ENCODE measurements at places on chromosomes 7 and 10.
A peak's percentile ranks its signal among the peaks of the same experiment; 100 is the strongest.

- no peak for DNase-seq
These were observed 349.7 kb downstream of the KIF20B start for GRCh38 chr10:90051053-90051452.

- peak; percentile 74 for DNase-seq
These were observed 86.2 kb downstream of the EBF3 start for GRCh38 chr10:129877773-129878371.

DNA sequence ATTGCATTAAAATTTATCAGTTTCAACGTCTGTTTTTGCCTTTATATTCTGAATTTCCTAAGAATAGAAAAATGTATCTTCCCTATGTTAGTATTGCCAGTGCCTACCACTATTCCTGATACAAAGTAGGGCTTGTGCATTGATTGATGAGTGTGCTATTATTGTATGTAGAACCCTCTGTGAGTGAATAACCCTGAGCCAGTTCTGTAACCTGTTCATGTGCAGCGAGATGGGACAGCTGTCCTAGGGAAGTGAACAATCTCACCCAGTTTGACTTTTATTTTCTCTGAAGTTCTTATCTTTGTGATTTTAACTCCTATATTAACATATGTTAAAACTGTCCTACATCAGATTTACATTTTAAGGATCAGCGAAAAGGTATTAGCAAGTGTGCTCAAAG is 178.4 kb upstream of the ADO start:
- no peak for DNase-seq

GRCh38 chr10:127210936-127211466 is 14.6 kb upstream of the INSYN2A start:
- no peak for DNase-seq

GRCh38 chr7:101059620-101059942 is 25.7 kb upstream of the TRIM56 start:
- DNase-seq = no peak
